MCF 10A (cell line): ENCODE measurements at places on chromosomes 4 and X. TPM values are rescaled to one million over a fixed set of nuclear protein-coding genes. Genes with fewer than 3 reads are reported as not detected.

DNA sequence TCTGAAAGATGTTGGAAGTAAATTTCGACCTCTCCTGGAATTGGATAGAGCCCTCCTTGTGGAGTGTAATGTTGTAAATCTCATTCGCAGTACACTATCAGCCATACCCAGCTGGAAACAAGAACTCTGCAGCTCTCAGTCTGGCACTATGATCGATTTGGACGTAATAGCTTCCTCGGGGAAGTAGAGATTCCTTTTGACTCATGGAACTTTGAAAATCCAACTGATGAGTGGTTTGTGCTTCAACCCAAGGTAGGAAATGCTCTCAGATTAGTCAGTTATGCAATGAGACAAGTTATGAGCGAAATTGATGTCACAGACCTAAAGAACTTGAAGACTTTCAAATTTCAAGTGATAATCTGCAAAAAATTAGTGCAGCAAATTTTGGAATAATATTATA, 103.9 kb downstream of the SYTL5 start:
- DNase-seq, result no peak
- no peaks in the 10 kb centered on the region for H3K4me1 ChIP-seq
- H3K4me3 ChIP-seq, result no peak overlapping the region
- no peaks in the 10 kb centered on the region for H3K36me3 ChIP-seq
- peaks cover 55% of the 10 kb centered on the region for H3K27me3 ChIP-seq

GRCh38 chr4:55110131-55110530, 15.3 kb downstream of the KDR start:
- no peaks in the 10 kb centered on the region for H3K4me1 ChIP-seq
- no peak overlapping the region for H3K4me3 ChIP-seq
- peaks cover 30% of the 10 kb centered on the region for H3K36me3 ChIP-seq
- no peak overlapping the region for H3K27ac ChIP-seq

DNA sequence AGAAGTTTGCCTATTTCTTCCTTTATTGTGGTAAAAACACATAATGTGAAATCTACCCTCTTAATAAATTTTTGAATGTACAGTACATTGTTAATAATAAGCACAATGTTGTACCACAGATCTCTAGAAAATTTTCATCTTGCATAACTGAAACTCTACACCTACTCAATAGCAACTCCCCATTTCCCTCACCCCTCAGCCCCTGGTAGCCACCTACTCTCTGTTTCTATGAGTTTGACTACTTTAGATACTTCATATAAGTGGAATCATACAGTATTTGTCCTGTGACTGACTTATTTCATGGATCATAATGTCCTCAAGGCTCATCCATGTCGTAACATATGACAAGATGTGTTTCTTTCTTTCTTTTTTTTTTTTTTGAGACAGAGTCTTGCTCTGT, 446.4 kb downstream of the RPA4 start:
- no peaks in the 10 kb centered on the region for H3K4me1 ChIP-seq
- no peaks in the 10 kb centered on the region for H3K36me3 ChIP-seq
- no peaks in the 10 kb centered on the region for H3K27me3 ChIP-seq

DNA sequence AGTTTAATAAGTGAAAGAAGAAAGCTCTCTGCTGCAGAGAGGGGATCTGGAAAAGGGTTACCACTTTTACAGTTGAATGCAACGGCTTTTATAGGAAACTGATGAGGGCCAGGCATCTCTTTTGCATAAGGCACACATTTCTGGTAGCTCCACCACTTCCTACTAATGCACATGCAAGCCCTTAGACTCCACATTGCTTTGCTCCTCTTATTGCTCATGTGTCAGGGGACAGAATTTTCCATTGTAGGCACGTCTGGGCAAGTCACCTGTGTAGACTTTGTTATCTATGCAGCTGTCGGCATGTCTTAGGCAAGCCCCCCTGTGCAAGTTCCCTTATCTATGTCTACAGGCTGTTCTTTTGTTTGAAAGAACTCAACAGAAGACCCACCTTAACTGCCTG, 294.6 kb upstream of the STS start:
- no peak overlapping the region for H3K4me3 ChIP-seq
- no peaks in the 10 kb centered on the region for H3K36me3 ChIP-seq
- H3K4me1 ChIP-seq, result no peaks in the 10 kb centered on the region
- no peaks in the 10 kb centered on the region for H3K27me3 ChIP-seq

The BCAP31 gene
- 197 and 203 TPM in 2 replicates for total RNA-seq

The UFSP2 gene
- 44.4 and 46.4 TPM in 2 replicates for total RNA-seq

DNA sequence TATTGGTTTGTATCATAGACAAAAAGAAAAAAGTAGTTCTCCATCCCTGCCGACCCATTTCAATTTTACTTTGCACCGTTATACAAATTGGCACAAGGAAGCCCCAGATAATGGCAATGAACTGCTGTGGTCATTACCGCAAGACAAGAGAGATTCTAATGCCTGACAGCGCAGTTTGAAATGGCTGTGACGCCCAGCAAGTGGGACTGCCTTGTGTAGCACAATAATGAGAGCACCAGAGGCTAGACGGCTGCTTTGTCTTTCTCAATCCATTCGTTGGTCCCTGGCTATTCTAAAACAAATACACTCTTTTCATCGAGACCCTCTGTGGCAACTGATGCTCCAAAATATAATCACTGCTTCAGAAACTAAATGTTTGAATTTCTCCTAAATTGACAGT, 192.4 kb upstream of the NEIL3 start:
- H3K4me3 ChIP-seq, result no peak overlapping the region
- peaks cover 7% of the 10 kb centered on the region for H3K36me3 ChIP-seq
- H3K4me1 ChIP-seq, result peaks cover 6% of the 10 kb centered on the region
- no peak for DNase-seq

DNA sequence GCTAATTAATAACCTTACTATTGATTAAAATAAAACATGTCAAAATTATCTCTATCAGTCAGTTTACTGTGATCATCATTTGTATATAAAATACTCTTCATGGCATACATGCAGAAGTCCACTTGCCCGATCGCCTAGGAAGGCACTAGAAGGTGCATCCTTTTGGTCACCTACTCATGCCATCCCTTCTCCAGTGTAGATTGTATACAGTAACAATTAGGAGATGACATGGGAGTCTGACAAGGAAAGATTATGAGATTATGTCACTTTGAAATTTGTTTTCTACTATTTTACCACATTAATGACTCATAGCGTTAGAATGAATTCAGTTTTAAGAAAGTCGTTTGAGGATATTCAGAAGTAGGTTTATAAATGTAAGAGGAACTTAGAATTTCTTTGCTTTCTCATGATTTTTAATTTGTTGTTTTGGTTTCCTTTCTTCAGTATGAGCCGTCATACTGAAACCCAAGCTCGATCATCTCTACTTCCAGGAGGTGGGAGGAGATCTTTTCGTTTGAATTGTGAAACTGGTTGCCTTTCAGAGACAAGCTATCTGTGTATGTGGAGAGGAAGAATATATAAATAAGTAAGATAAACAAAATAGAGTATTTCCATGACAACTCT, 51.1 kb upstream of the UNC5C start:
- no peaks in the 10 kb centered on the region for H3K27me3 ChIP-seq
- H3K27ac ChIP-seq, result no peak overlapping the region
- DNase-seq, result no peak
- H3K4me1 ChIP-seq, result no peaks in the 10 kb centered on the region
- no peak overlapping the region for H3K4me3 ChIP-seq

DNA sequence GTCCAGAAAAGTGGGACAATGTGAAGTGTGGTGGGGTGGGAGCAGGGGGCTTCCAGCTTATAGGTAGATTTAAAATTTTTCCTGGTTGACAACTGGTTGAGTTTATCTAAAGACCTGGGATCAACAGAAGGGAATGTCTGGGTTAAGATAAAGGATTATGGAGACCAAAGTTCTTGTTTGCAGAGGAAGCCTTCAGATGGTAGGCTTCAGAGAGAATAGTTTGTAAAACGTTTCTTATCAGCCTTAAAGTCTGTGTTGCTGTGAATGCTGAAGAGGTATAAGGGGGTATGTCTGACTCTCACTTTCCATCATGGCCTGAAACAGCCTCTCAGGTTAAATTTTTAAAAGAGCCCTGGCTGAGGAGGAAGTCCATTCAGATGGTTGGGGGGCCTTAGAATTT, 20.5 kb downstream of the MGST2 start:
- peaks cover 32% of the 10 kb centered on the region for H3K36me3 ChIP-seq
- DNase-seq, result no peak
- no peaks in the 10 kb centered on the region for H3K27me3 ChIP-seq
- no peak overlapping the region for H3K27ac ChIP-seq
- H3K4me1 ChIP-seq, result peaks cover 23% of the 10 kb centered on the region

GRCh38 chrX:28550331-28550872, 36.8 kb upstream of the IL1RAPL1 start:
- no peaks in the 10 kb centered on the region for H3K27me3 ChIP-seq
- no peaks in the 10 kb centered on the region for H3K36me3 ChIP-seq
- no peak overlapping the region for H3K27ac ChIP-seq
- DNase-seq, result no peak
- peaks cover 9% of the 10 kb centered on the region for H3K4me1 ChIP-seq

DNA sequence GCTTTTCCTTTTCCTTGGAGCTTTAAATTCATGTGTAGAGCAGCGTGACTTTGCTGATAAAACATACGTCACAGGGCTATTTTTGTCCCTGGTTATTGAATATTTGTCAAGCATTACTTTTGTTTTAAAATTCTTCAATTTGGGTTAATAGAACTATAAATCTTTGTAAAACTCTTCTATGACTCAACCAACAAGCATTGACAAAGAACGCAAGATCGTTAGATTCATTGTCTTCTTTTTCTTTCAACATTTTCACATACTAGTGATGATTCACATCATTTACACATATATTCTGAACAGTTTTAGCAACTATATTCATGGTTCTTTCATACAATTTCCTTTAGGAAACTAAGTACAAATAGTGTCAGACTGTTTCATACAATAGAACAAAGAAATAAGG, 72.0 kb upstream of the GPM6A start:
- no peak overlapping the region for H3K27ac ChIP-seq
- H3K4me1 ChIP-seq, result no peaks in the 10 kb centered on the region
- no peaks in the 10 kb centered on the region for H3K36me3 ChIP-seq

The CXCL3 gene
- total RNA-seq, result 9.2 and 9.8 TPM in 2 replicates

The GAGE2A gene
- not detected in 2 replicates for total RNA-seq

The SUPT20HL2 gene
- not detected in 2 replicates for total RNA-seq

GRCh38 chr4:7435471-7436061, 836 bp upstream of the PSAPL1 start:
- H3K27me3 ChIP-seq, result peaks cover 25% of the 10 kb centered on the region
- DNase-seq, result no peak
- no peak overlapping the region for H3K4me3 ChIP-seq
- no peaks in the 10 kb centered on the region for H3K36me3 ChIP-seq

The TSR2 gene
- 30.3 and 33.3 TPM in 2 replicates for total RNA-seq

The TADA2B gene
- 29.5 and 31.8 TPM in 2 replicates for total RNA-seq

DNA sequence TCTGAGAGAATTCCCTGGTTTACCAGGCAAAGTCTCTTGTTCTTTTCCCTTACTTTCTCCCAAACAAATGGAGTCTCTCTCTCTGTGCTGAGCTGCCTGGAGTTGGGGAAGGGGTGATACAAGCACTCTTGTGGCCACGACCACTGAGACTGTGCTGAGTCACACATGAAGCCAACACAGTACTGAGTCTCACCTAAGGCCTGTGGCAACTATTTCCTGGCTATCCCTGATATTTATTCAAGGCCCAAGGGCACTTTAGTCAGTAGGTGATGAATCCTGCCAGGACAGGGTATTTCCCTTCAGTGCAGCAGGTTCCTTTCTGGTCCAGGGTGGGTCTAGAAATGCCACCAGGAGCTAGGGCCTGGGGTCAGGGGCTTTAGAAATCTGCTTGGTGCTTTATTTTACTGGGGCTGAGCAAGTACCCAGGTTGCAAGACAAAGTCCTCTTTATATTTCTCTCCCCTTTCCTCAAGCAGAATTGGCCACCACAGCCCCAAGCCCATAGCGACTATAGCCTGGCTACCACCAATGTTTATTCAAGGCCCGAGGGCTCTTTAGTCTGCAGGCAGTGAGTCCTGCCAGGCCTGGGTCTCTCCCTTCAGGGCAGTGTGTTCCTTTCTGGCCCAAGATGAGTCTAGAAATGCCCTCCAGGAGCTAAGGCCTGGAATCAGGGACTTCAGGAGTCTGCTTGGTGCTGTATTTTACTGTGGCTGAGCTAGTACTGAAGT, 10.5 kb downstream of the ARL13A start:
- DNase-seq, result peak; percentile 59
- H3K27me3 ChIP-seq, result peaks cover 51% of the 10 kb centered on the region
- no peak overlapping the region for H3K4me3 ChIP-seq

GRCh38 chrX:48515842-48516241, 5.8 kb upstream of the EBP start:
- H3K27ac ChIP-seq, result no peak overlapping the region
- peaks cover 7% of the 10 kb centered on the region for H3K36me3 ChIP-seq
- no peak for DNase-seq
- H3K4me3 ChIP-seq, result no peak overlapping the region

DNA sequence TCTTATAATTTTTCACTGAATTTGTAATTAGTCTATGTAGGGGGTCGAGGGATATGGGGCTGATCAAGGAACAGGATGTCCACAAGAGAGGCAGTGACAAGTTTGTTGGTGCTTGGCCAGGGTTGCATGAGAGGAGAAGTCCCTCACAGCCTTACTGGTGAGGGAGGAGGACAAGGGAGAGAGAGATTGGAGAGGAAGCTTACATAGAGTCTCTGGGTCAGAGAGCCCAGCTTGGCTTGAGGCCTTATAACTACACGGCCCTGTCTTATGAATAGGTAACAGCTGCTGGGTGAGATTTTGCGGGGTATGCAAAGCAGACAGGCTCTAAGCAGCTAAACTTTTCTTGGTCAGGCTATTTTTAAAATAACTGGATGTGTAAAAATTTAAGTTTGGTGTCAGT, 37.9 kb upstream of the OTUD4 start:
- no peak overlapping the region for H3K4me3 ChIP-seq
- DNase-seq, result no peak
- no peaks in the 10 kb centered on the region for H3K27me3 ChIP-seq
- H3K4me1 ChIP-seq, result no peaks in the 10 kb centered on the region
- H3K36me3 ChIP-seq, result no peaks in the 10 kb centered on the region

GRCh38 chr4:41935652-41936021, 408 bp downstream of the TMEM33 start:
- H3K36me3 ChIP-seq, result peaks cover 19% of the 10 kb centered on the region
- peak; percentile 44 for DNase-seq
- peak overlapping the region; percentile 81 for H3K4me3 ChIP-seq
- H3K27me3 ChIP-seq, result no peaks in the 10 kb centered on the region

- H3K27me3 ChIP-seq, result no peaks in the 10 kb centered on the region
- H3K4me1 ChIP-seq, result no peaks in the 10 kb centered on the region
- H3K36me3 ChIP-seq, result no peaks in the 10 kb centered on the region
- H3K27ac ChIP-seq, result no peak overlapping the region
- no peak overlapping the region for H3K4me3 ChIP-seq
- no peak for DNase-seq
Measured at GRCh38 chr4:31784558-31784957, 1064.4 kb downstream of the PCDH7 start.

The CTBP1 gene
- 133 and 152 TPM in 2 replicates for total RNA-seq

The SLC10A6 gene
- not detected in 2 replicates for total RNA-seq

GRCh38 chrX:107849747-107850421, 24.2 kb downstream of the MID2 start:
- peaks cover 7% of the 10 kb centered on the region for H3K36me3 ChIP-seq
- H3K27ac ChIP-seq, result no peak overlapping the region
- no peak overlapping the region for H3K4me3 ChIP-seq

The KIT gene
- total RNA-seq, result not detected in 2 replicates

- peaks cover 11% of the 10 kb centered on the region for H3K27me3 ChIP-seq
- no peak overlapping the region for H3K4me3 ChIP-seq
- no peak overlapping the region for H3K27ac ChIP-seq
- H3K36me3 ChIP-seq, result no peaks in the 10 kb centered on the region
- DNase-seq, result no peak
Measured at GRCh38 chrX:40262157-40263013, 164.6 kb upstream of the BCOR start.
